GOT3 (cell line): ENCODE measurements at places on chromosomes 13 and 19.

GRCh38 chr13:45932676-45933075 is 81.1 kb upstream of the SIAH3 start:
- no peak for DNase-seq

DNA sequence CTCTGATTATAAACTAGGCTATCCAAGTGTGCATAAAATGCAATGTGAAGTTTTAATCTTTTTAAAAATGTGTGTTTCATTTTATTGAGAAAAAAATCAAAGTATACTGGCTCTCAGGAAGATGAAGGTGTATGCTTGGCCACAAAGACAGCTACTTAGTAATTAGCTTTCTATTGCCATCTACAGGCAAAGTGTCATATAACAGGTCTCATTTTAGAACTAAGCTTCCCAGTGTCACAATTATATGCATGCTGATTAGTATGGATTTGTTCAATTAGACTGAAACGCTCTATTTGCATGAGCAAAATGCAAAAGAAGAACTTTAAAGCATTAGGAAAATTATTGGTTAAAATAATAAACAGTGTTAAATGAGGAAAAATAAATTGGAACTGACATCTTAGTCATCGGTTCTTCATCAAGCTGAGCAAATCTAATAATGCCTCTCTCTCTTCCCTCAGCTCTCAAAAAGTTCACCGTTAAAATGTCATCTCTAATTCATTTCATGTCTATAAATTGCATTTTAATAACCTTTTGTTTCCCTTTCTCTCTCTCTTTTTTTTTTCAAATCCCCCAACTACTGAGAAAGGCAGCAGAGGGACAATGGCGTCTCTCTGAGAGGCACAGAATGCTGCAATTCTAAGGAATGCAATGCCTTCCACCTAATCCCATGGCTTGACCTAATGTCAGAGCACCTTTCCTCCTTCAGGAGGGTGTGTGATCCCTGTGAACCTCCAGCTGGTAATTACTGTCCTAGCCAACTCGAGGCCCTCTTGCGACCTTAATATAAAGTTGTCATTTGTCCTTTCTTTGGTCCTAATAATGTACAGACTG is 313.1 kb upstream of the MAB21L1 start:
- DNase-seq: no peak

- no peak for DNase-seq
Measured at GRCh38 chr19:31424861-31425620, 75.8 kb upstream of the TSHZ3 start.

DNA sequence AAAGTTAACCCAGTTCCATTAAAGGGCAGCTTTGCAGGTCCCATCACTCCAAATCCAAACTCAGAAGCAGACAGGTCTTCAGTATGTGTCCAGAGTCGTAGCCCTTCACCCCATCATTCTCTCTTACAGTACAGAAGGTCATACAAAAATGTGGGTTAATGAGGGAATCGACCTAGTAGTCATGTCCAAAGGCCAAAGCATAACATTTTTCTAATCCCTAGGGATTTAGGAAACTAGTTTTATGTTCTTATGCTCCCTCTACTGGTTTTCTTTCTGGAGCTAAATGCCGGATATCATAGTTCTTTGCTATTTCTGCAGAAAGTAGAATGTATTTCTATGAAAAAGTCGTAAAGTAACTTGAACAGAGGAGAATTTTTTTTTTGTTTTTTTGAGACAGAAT is 72.2 kb downstream of the DHRS12 start:
- DNase-seq: no peak

DNA sequence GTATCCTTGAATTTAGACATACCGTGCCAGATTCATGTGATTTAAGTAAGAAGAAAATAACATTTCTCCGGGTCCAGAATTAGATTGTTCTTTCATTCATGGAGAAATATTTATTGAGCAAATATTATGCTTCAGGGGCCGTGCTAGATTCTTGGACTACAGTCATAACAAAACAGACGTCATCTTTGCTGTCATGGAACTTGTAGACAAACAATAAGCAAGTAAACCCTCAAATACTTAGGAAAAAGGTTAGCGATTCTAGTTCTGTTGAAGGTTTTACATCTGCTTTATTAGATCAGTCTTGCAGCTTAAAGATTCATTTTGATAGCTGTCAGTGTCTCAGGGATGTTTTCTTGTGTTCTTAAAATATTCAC is 16.9 kb downstream of the ZNF507 start:
- DNase-seq: no peak

GRCh38 chr19:14795078-14795721 is 16.8 kb upstream of the ADGRE2 start:
- no peak for DNase-seq

DNA sequence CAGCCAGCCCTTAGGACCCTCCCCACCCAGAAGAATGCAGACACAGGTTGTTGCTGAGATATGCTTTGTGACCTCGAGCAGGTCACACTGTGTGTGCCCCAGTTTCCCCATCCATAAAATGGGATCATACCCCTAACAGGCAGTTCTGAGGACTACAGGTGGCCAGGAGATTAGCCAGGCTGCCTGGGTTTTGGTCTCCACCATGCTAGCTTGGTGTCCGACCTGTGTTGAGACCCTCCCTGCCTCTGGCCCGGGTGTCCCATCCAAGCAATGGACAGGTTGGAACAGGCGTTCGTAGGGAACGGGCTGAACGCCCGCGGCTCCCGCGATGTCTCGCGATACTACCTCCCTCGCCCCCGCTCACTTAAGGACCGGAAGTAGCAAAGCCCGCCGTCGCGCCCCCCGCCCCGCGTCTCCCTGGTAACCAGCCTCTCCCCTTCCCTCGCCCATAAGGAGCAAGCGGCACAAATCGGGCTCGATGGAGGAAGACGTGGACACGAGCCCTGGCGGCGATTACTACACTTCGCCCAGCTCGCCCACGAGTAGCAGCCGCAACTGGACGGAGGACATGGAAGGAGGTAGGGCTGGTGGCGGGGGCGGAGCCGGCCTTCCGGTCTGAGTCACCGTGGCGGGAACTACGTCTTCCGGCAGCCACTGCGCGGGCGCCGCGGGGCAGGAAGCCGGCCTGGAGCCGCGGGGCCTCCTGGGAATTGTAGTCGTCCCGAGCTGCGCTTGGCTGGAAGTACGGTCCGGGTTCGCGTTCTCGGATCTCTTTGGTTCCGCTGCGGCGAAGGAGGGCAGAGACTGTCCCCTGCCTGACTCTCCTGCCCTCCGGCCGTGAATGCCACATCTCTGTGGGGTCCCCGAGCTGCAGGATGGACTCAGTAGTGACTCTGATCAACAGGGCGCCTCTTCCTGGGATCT is 45.4 kb downstream of the SMIM24 start:
- DNase-seq: no peak

DNA sequence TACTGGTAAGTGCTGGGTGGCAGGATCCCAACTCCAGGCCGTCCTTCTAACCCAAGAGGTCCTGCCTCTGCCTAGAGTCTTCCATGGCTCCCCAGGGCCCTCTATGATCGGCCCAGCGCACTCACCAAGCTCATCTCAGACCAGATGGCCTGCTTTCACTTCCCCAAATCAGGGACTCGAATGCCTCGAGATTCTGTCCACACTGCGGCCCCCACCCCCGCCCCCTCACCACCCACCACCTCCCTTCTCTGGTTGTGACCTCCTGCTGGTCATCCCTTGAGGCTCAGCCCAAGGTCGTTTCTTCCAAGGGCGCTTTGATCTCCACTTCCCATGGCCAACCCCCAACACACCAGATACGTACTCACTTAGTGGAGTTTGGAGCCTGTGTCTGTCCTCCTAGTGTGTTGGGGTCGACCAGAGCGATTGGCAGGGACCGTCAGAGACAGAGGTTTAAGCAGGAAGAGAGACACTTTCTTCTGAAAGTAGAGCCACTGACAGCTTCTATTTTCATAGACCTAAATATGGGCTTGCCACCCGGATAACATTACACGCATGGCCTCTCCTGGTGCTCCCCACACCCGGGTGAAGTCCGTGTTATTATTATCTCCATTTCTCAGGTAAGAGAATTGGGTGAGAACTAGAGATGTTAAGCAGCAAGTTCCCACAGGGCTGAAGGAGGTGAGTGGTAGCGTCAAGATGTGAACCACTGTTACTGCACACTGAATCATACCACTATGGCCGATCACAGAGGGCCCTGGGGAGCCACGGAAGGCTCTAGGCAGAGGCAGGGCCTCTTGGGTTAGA is at the start of gene FCER2:
FCER2 (minus strand) TSS at position 478 of the 804 bp plus-strand sequence. CDS start 2,371 bp downstream, outside the sequence.
- DNase-seq: no peak

GRCh38 chr19:30718014-30718413 is 345.8 kb downstream of the ZNF536 start:
- no peak for DNase-seq

GRCh38 chr13:36536546-36536945 is 104.3 kb downstream of the CCNA1 start:
- no peak for DNase-seq

DNA sequence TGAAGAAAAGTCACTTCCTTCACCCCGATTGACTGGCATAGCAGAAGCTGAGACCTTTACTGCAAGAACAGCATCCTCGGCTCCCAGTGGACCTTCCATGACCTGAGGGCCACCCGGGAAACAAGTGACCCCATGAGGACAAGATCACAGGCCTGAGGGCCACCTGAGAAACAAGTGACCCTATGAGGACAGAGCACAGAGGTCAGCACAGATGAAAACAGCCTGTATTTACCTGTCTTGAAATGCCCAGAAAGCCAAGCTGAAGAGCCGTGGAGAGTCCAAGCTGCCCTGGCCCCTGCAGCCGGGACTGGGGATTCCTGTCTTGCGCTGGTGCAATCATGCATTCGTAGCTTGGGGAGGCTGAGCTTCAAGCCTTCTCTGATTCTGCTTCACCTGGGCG is 114.2 kb upstream of the SPACA7 start:
- no peak for DNase-seq

DNA sequence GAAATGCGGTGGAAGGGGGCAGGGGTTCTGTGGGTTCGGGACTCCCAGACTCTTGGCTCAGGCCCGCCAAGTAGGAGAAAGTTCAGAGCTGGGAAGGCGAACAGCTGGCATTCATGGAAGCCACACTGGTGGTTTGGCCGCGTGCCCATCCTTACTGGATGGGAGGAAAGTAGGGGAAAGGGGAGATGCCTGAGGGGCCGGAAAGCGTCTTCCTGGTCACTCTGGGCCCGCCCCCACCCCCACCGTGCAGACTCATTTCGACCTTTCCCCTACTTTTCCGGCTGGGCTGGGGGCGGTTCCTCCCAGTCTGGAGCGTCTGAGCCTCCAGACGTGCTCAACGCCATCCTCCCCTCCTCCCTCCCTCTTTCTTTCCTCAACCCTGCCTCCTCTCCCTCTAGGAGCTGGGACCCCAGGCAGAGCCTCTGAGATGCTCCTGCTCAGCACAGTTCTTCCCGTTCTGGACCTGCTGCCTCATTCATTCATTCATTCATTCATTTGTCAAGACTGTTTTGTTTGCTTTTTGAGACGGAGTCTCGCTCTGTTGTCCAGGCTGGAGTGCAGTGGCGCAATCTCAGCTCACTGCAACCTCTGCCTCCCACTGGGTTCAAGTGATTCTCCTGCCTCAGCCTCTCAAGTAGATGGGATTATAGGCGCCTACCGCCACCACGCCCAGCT is 3.5 kb downstream of the ANGPTL4 start:
- DNase-seq: peak; percentile 75

GRCh38 chr19:15212711-15213110 is 11.9 kb upstream of the NOTCH3 start:
- DNase-seq: no peak

- no peak for DNase-seq
Measured at GRCh38 chr19:53980539-53981375, 10.7 kb upstream of the CACNG6 start.

DNA sequence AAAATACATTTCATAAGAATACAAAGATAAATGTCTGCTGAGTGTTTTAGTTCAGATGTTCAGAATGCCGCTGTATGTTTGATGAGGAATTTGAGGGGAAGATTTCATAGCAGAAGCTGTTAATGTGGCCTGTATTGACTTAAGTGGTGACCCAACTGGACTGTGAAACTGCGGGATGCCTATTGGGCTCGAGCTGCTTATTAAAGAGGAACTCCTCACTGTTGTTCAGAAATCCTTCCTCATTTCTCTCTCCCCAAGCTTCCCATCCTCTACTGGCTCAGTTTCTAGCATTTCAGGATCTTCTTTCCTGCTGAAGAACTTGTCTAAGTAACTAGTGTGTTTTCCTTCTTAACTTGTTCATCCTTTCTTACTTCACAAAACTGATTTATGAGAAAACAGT is 20.4 kb downstream of the DGKH start:
- no peak for DNase-seq

DNA sequence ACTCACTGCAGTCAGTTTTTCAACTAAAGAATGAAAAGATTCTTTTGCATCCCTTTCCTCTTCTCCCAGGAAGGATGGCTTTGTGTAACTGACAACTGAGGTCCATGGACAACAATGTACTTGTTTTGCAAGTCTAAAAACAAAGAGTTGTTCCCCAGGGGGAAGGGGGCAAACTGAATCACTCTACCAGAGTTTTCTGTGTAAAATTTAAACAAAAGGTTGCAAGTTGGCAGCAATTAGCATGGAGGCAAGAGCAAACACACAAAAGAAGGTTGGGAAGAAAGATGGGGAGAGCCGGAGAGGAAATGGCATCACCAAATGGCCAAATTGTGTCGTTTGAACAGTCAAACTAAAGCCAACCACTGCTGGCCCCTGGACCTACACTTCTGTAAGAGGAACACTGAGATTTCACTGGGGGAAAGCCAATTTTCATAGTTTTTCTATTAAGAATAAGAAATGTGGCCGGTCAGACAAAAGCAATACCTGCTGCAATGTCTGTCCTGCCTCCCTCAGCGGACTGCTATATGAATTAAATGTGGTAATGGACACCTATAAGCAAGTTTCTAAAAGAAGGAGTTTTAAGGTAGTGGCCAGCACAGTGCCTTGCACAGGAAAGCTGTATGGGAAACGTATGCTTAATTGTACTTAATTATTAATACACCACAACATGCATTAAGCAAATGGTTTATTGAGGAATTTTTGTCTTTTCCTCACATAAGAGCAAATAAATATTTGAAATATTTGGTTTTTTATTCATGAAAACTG is 16.1 kb upstream of the SACS start:
- DNase-seq: no peak

DNA sequence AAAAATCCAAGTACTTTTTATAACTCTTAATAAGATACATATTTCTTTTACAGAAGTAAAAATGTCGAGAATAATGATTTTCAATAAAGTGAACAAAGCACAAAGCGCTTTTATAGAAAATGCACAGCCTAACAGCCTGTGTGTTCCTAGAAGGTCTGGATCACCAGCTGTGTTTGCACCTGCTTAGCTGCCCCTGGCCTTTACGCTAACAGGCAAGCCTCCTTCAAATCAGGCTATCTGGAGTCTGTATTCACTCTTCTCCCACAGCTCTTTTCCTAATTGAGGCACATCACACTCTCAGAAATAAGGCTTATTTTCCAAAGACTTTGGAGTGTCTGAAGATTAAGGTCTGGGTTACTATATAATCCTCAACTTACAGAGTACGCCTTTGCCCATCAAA is 183.1 kb downstream of the LHFPL6 start:
- DNase-seq: no peak

GRCh38 chr13:73168226-73168952 is 109.6 kb downstream of the KLF5 start:
- no peak for DNase-seq

GRCh38 chr13:99027260-99027659 is 49.4 kb upstream of the DOCK9 start:
- DNase-seq: no peak

- no peak for DNase-seq
Measured at GRCh38 chr13:61486496-61486895, 70.8 kb upstream of the PCDH20 start.
